ENCODE measurements at places on chromosomes 2 and 18.

DNA sequence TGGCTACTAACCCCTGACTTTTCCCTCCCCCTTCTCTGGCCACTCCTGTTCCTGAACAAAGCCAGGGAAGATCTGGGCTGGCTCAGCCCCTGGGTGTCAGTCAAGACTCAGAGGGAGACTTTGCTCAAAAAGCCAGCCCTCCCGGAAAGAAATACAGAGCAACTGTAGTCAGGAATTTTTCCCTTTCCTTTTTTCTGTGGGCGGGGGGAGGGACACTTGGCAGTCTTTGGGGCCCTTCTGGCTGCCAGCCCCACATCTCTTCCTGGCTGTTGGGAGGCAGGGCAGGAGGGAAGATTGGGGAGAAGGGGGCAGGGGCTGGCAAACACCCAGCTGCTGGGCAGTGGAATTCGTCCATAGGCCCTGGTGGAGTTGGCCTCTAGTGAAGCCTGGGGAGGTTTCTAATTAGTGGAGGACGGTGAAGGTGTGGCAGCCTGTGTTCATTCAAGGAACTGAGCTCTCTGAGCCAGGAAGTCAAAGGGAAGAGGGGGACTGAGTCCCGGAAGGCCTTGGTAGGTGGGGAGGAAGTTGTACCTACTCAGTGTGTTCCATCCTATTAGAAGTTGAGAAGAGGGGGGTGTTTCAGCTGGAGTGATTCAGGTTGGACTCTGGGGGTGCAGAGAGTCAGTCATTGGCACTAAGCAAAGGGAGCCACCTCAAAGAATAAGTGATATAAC is 10.9 kb downstream of the IGFBP2 start:
- DNase-seq = no peak

GRCh38 chr18:3333721-3334386 is 71.9 kb downstream of the MYL12B start:
- no peak for DNase-seq

GRCh38 chr2:239955087-239955988 is 69.8 kb downstream of the NDUFA10 start:
- DNase-seq = no peak

GRCh38 chr2:36824273-36824672 is 127.8 kb downstream of the VIT start:
- no peak for DNase-seq

GRCh38 chr2:100060875-100061274 is 81.5 kb downstream of the AFF3 start:
- no peak for DNase-seq

DNA sequence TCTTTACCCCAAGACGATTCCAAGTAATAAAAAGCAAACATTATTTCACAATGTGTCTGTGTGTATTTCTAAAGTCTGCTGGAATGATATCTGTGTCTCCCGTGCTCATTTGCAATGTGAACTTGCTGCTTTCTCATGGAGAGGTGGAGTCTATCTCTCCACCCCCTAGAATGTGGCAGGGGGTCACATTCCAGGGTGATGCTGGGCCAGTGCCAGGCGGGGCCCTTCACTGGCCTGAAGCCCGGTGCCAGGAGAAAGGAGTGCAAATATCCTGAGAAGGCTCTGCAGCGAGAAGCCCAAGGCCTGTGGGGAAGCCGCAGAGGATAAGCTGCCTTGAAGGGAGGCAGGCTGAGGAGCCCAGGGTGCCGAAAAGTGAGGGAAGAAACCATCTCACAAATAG is 26.8 kb upstream of the LDLRAD4 start:
- DNase-seq = no peak

GRCh38 chr2:68135448-68136320 is 22.0 kb upstream of the PNO1 start:
- no peak for DNase-seq

DNA sequence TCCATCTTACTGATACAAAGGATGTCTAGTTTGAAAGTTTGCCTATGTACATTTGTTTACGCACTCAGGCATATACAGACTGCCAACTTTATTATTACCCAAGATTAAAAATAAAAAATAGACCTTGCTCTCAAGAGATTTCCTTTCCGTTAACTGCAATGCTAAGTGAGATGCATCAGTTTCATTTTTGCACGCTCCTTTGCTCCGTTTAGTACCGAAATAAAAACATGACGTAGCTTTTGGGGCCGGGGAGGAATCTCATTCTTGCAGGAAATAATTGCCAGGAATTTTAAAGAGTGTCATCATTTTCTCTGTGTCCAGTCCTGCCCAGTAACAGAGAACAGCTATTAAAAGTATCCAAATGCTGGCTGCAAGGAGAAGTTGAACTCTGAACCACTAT is 169.5 kb downstream of the SLC8A1 start:
- DNase-seq = no peak

DNA sequence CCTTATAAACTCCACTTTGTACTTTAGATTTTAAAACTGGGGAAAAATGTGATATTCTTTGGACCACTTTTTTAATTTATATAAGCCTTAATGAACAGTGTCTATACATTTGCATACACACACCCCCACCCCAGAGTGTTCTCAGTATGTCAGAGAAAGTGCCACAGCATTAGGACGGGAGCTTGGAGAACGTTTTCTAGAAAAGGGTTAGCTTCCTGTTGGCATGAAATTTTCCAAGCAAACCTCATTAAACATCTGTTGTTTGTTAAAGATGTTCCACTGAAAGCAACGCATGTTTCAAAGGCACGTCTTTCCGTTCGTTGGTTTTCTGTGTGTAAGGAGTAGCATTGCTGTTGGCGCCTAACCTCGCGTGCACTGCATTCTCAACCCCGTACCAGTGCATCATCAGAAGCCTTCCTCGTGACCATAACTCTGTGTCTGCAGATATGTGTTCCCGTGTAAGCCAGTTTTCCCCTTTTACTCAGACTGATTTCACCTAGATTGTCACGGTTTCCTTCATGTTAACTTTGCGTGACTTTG is 228.5 kb downstream of the ALPK2 start:
- DNase-seq = no peak

GRCh38 chr18:67243799-67244587 is 272.5 kb downstream of the DSEL start:
- no peak for DNase-seq

DNA sequence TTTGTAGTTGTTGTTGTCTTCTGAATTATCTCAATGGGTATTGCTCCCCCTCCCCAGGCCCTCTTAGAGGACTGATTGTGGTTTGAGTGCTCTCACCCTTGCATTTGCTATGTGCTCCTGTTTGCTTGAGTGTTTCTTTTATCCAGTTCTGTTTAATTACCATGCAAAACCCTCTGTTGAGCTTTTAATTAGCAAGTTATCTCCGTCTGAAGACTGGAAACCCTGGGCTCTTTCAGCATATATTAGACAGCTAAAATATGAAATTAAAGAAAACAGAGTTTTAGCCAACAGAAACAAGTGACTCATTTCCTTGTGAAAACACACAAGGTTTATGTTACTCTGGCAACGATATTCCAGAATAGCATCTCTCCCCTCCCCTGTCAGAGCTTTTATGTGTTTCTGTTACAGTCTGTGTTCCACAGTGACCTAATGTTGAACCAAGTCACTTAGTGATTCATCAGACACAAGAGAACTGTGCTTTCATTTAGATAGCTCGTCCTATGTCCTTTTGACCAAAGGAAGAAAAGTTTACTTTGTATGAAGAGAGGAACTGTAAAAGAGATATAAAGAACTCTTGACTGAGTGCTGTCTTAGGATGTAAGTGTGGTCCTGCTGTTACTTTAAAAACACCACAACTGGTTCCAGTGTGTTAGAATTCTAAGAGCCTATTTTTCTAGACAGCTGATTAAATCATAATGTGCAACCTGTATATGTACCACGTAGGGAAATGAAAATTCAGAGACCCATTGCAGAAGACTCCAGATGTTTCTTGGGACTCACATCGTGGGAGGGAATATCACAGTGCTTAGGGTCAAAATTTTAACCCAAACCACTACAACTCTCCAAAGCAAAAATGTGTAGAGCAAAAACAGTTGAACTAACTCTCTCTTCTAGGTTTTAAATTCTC is 172.8 kb upstream of the RBMS1 start:
- DNase-seq = no peak

DNA sequence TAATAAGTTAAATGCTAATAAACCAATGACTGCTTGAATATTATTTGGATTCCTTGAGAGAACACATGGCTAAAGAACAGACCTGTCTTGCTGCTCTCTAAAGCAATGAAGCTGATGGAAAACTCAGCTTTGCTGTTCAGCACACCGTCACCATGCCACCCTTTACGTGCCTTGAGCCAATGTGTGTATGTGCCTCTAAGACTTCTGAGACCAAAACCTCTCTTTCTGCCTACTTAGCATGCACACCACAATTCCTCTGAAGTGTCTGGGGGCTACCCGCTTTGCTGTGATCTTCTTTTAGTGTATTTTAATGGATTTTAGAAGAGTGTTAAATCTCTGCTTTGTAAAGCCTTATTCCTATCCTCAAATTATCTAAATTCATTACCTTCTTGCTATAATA is 345.0 kb downstream of the DPP10 start:
- no peak for DNase-seq

GRCh38 chr2:68189991-68190784 is 32.5 kb downstream of the PNO1 start:
- no peak for DNase-seq

DNA sequence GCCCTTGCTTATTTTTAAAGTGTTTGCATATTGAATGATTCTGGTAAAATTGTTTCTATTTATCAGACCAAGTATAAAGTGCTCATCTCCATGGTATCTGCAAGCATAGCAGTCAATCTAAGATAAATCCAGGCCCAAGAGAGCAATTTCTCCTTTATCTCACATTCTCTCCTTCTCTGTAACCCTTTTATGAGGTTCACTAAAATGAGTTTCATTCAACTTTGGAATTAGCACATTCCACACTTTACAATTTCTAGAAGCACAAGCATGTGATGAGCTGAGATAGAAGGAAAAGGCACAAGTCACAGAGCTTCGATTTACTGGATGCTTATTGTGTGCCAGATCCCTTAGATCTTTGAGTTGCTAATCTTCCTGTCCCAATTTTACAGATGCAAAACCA is 97.3 kb downstream of the CNTNAP5 start:
- DNase-seq = no peak

GRCh38 chr2:238203094-238203972 is at the start of gene ILKAP:
ILKAP (minus strand) TSS chr2:238203695; CDS start chr2:238203553, 142 bp downstream.
- DNase-seq = peak; percentile 88

GRCh38 chr2:151765760-151766410 is 31.6 kb upstream of the NEB start:
- no peak for DNase-seq

DNA sequence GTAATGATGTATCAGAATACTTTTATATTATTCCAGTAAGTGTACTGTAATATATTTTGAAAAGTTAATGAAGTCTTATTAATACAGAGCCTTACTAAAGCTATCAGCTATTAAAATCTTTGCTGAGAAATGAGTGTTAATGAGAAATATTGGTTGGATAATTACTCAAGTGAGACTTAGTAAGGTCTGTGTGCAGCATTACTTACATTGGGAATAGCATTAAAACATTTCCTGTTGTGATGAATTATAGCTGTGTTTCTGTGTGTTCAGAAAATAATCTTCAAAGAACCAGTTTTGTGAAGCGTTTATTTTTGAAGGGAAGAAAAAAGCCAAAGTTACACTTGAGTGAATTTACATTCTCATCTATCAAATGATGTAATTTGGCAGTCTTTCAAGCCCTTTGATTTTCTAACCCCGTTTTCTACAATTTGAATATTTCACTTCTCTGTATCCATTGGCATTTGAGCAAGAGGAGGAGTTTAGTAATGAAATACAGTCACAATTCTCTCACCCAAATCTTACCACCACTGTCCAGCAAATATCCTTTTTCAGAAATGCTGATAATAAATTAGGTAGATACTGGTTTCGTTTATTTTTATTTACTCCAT is 123.5 kb upstream of the BOD1L2 start:
- no peak for DNase-seq

- DNase-seq = no peak
These were observed 663.3 kb upstream of the ZNF804A start for GRCh38 chr2:183935005-183935404.

DNA sequence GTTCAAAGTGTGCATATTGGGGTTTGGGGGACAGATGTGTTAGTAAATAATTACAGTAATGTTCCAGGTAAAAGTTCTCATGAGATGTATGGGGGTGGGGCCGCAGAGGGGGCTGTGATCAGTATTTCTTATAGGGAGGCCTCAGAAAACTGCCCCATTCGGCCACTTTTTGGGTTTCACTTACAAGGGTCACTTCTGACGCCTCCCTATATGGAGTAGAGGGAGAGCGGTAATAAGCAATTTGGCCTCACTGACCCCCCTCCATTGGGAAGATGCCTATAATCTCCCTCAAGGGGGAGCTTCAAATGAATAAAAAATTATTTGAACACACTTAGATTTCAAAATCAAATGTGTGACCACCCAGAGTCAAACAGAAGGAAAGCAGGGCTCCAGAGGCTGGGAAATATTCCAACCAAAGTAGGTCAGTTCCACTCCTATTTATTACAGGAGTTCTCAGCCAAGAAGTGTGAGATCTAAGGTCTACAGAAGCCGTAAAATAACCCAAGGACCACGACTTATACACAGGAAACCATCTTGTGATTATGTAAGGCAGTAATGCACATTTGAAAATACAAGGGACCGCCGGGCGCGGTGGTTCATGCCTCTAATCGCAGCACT is 2.7 kb downstream of the SCTR start:
- no peak for DNase-seq

DNA sequence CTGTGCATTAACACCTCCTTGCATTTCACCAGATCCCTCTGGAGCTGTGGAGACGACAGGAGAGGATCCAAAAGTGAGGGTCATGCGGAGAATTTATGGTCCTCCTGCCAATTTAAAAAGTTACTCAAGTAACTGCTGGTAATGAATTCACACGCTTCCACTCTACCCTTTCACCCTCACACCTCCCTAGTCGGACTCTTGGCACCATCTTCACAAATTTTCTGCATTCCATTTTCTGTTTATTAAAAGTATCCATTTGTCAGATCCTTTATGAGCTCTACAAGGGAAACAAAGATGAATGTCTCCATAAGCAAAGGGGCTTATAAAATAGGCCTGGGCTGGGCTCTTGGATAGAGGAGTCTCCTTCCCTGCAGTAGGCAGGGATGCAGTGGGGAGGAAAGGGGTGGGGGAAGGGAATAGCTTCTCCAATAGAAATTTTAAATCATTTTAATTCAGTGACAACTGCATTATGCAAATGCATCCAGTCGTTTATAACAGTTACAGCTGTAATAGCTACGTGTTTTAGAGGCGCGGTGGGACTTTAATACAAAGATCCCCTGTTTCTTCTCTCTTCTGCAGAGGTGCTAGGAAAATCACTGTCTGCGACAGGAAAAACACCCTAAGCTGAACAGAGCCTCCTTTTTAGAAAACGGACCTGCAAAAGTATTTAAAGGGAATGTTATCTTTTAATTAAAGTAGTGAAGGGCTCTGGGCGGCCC is 132.2 kb downstream of the EPHA4 start:
- no peak for DNase-seq

All from stimulated activated CD4-positive, alpha-beta T cell treated with anti-CD3 and anti-CD28 coated beads, TNF-alpha, amount 100 ng/mL, for 1 hour (primary cell).